IMR-90 (cell line): ENCODE measurements at places on chromosomes 5 and 9. TPM values are rescaled to one million over a fixed set of nuclear protein-coding genes. Genes with fewer than 3 reads are reported as not detected.

DNA sequence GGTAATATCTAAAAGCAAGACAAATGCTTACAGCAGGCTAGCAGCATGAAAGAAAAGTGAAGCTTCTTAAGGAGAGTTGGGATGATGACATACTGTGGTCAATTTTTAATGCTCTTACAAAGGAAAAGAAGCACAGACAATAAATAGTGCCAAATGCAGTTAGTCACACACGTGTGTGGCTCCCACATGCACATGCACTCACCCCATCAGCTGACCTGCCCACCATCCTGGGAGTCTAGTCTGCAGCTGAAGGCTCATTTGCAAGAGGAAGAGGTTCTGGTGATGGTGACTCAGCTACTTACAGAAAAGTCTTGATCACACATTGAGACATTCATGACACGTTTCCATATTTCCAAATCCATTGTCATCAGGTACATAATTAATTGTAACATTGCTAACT is 129.3 kb downstream of the MRPL36 start:
- H3K4me1 ChIP-seq: no peaks in the 10 kb centered on the region
- H3K27ac ChIP-seq: no peak overlapping the region
- DNase-seq: peak; percentile 4
- H3K4me3 ChIP-seq: no peak overlapping the region

- H3K36me3 ChIP-seq: no peaks in the 10 kb centered on the region
- no peak for DNase-seq
- H3K4me3 ChIP-seq: no peak overlapping the region
Measured at GRCh38 chr5:115457571-115457970, 87.0 kb downstream of the FEM1C start.

PHF24 gene
- polyA plus RNA-seq: 0.02 TPM in 1 of 2 replicates, not detected in the other

DNA sequence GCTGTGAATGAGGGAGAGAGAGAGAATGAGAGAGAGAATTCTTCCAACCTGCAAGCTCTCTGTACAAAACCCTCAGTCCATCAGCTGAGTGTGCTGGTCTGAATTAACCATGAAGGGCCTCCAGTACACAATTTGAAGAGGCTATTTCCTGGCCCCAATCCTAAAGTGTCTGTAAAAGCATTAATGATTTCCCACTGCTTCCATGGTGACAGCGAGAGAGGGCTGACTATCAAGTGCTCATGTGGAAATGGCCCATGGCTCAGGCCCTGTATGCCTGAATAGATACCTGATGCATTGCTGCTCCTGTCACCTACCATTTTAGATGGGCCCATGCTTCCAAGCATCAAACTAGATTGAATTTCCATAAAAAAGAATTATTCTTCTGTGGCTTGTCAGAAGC is 592.4 kb downstream of the KIF4B start:
- H3K36me3 ChIP-seq: no peaks in the 10 kb centered on the region
- no peak overlapping the region for H3K4me3 ChIP-seq
- H3K27me3 ChIP-seq: no peaks in the 10 kb centered on the region
- DNase-seq: no peak
- no peak overlapping the region for H3K27ac ChIP-seq

DNA sequence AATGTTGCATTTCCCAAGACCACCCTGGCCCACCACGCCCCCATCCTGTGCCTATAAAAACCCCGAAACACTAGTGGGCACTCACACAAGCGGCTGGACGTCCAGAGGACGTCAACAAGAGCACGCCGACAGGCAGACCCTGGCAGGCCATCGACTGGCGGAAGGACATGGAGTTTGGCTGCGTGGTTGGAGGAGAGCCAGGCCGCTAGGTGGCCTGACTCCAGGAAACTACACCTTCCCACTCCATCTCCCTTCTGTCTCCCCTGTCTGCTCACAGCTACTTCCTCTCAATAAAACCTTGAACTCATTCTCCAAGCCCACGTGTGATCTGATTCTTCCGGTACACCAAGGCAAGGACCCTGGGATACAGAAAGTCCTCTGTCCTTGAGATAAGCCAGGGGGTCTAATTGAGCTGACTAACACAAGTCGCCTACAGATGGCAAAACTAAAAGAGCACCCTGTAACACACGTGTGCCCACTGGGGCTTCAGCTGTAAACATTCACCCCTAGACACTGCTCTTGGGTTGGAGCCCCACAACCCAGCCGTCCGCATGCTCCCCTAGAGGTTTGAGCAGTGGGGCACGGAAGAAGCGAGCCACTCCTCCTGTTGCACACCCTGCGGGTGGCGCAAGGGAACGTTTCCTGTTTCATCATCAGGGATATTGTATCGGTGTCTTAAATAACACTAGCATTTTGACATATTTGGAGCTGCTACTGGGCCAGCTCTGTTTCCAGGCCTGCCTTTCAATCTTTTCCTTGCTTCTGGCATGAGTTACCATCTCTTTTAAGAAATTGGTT is 54.5 kb upstream of the TAF11L2 start:
- no peaks in the 10 kb centered on the region for H3K27me3 ChIP-seq
- H3K4me3 ChIP-seq: no peak overlapping the region
- no peak for DNase-seq
- H3K4me1 ChIP-seq: 0 out of 2 replicates have a peak, but pooled peaks cover 2% of the 10 kb centered on the region
- no peak overlapping the region for H3K27ac ChIP-seq
- no peaks in the 10 kb centered on the region for H3K36me3 ChIP-seq

SCGB3A1 gene
- not detected in 2 replicates for polyA plus RNA-seq

DNA sequence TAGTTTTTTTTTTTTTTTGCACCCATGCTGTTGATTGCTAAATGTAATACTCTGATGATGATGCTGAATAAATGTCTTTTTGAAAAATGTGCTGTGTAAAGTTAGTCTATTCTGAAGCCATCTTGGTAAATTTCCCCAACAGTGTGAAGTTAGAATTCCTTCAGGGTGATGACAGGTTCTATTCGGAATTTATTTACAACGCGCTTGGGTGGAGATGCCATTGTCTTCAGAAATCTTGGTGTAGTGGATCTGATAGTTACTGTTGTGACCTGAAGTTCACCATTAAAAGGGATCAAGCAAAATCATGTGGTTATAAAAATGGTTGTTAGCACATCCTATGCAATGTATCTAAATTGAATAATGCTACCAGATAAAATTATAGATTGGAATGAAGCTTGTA is 36.3 kb upstream of the DMRT1 start:
- no peaks in the 10 kb centered on the region for H3K36me3 ChIP-seq
- H3K27ac ChIP-seq: no peak overlapping the region
- no peak for DNase-seq
- no peaks in the 10 kb centered on the region for H3K27me3 ChIP-seq
- H3K4me3 ChIP-seq: no peak overlapping the region

GRCh38 chr9:109771796-109772531 is 8.0 kb upstream of the PALM2AKAP2 start:
- peak; percentile 64 for DNase-seq
- peak overlapping the region; percentile 38 for H3K27ac ChIP-seq
- no peak overlapping the region for H3K4me3 ChIP-seq
- peaks cover 27% of the 10 kb centered on the region for H3K4me1 ChIP-seq
- H3K36me3 ChIP-seq: no peaks in the 10 kb centered on the region

GRCh38 chr9:15882883-15883282 is 330.0 kb downstream of the CCDC171 start:
- no peak overlapping the region for H3K4me3 ChIP-seq
- H3K27ac ChIP-seq: no peak overlapping the region
- no peaks in the 10 kb centered on the region for H3K27me3 ChIP-seq
- no peaks in the 10 kb centered on the region for H3K4me1 ChIP-seq

FAM200C gene
- polyA plus RNA-seq: 1.1 and 1.7 TPM in 2 replicates

GRCh38 chr9:13450723-13451122 is 171.2 kb upstream of the MPDZ start:
- H3K27ac ChIP-seq: no peak overlapping the region
- peaks cover 6% of the 10 kb centered on the region for H3K27me3 ChIP-seq
- no peaks in the 10 kb centered on the region for H3K36me3 ChIP-seq

GRCh38 chr5:144487207-144487606 is 316.5 kb downstream of the KCTD16 start:
- peaks cover 2% of the 10 kb centered on the region; the same call in 1 of the 2 replicates for H3K4me1 ChIP-seq
- DNase-seq: no peak
- no peaks in the 10 kb centered on the region for H3K36me3 ChIP-seq
- H3K27me3 ChIP-seq: no peaks in the 10 kb centered on the region
- H3K27ac ChIP-seq: no peak overlapping the region

OLFM1 gene
- polyA plus RNA-seq: 0.23 and 0.38 TPM in 2 replicates

GARNL3 gene
- 1.9 and 2.2 TPM in 2 replicates for polyA plus RNA-seq

GRCh38 chr9:118028225-118028624 is 324.0 kb downstream of the TLR4 start:
- H3K4me3 ChIP-seq: no peak overlapping the region
- H3K36me3 ChIP-seq: no peaks in the 10 kb centered on the region
- H3K27me3 ChIP-seq: no peaks in the 10 kb centered on the region
- DNase-seq: no peak

GRCh38 chr5:23147625-23148024 is 294.5 kb upstream of the CDH12 start:
- H3K36me3 ChIP-seq: no peaks in the 10 kb centered on the region
- no peak overlapping the region for H3K4me3 ChIP-seq
- H3K27me3 ChIP-seq: no peaks in the 10 kb centered on the region

SLC36A2 gene
- polyA plus RNA-seq: not detected in 2 replicates
